Activated naive CD4-positive, alpha-beta T cell treated with anti-CD3 and anti-CD28 coated beads, Interleukin-2, amount 50 U/mL, for 72 hours (primary cell): ENCODE measurements at places on chromosomes 1 and 21.

GRCh38 chr1:230867101-230867902 lies 1.0 kb downstream of the C1orf198 start:
- DNase-seq: no peak

DNA sequence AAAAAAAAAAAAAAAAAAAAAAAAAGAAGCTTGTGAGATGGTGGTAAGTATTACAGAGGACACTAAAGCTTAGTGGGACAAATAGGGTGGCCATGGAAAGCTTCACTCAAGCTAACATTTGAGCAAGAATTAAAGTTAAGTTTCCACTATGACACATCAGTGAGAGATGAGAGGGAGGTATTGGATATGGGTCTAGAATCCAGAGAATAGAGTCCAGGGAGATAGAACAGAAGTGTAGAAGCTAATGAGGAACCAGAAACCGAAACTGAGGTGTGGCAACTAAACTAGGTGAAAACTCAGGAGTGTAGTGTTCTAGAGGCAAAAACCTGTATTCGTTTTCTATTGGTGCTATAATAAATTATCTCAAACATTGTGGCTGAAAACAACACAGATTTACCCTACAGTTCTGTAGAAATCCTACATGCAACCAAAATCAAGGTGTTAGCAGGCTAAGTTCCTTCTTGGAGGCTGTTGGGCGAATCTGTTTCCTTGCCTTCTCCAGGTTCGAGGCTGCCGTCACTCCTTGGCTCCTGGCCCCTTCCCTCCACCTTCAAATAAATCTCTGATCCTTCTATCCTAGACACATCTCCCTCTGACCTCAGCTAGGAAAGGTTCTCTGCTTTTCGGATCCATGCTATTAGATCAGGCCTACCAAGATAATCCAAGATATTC lies 36.2 kb downstream of the PTP4A2 start:
- no peak for DNase-seq

- DNase-seq: no peak
Observed at GRCh38 chr1:232443372-232443771, 186.6 kb downstream of the SIPA1L2 start.

DNA sequence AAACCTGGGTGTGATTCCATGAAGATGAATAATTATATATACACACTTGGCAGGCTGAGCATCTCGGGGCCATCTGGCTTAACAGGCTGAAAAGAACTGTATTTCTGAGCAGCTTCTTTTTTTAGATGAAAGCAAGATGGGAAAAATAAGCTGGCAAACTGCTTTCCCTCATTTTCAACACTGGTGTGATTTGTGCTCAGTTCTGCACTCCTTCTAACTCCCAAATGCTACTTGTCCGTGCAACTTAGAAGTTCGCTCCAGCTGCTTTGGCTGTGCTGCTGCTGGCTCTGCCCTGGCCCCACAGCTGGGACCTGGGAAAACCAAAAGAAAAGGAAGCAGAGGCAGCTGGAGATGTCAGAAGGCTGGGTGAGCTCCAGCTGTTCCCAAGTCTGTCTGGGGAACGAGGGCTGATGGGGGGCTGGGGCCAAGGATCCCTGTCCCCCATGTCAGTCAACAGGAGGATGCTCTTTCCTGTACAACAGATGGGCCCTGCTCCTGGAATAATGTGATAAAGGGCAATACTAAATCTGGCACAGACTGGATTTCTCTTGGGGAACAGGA lies 44.9 kb downstream of the PAFAH2 start:
- DNase-seq: no peak

GRCh38 chr1:235851939-235852338 lies 14.8 kb downstream of the LYST start:
- DNase-seq: no peak

DNA sequence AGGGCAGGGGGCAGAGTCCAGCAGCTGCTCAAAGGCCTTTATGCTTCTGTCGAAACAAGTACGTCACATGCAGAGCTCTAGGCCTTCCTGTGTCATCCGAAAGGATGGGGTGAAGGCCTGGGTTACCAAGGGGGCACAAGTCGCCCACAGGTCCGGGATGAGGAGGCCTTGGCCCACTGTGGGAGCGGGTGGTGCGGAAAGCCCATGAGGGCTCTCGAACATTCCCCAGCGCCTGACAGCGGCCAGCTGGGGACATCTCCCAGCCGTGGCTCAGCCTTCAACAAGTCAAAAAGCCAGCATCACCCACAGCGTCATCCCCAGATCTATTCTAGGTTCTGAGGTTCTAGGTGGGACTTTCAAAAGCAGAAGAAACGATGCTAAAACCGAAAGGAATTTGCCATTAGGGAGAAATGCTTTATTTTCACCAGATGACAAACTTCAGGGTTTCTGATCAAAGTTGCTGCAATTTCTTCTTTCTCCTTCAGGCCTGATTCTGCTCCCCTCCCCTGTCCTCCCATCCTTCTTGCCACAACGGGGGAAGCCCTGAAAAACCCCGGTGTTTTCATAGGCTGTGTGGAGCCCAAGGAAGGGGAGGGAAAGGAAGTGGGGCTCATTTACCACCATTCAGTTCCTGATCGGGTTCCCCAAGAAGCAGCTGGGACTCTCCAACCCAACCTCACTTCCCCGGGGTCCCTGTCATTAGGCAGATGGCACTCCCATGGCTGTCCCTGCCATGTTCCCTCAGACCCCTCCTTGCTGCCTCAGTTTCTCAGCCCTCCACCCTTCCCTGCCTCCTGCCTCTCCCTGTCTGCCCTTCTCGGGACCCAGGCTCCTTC lies 17.6 kb downstream of the GPR137B start:
- no peak for DNase-seq

GRCh38 chr1:52426371-52426770 lies 22.0 kb downstream of the PRPF38A start:
- no peak for DNase-seq

DNA sequence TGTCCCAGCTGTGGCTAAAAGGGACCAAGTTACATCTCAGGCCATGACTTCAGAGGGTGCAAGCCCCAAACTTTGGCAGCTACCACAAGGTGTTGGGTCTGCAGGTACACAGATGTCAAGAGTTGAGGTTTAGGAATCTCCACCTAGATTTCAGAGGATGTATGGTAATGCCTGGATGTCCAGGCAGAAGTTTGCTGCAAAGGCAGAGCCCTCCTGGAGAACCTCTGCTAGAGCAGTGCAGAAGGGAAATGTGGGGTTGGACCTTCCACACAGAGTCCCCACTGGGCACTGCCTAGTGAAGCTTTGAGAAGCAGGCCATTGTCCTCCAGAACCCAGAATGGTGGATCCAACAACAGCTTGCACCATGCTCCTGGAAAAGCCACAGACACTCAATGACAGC lies 10.1 kb upstream of the PHGDH start:
- no peak for DNase-seq

GRCh38 chr21:27690426-27690825 lies 723.5 kb upstream of the ADAMTS5 start:
- no peak for DNase-seq

DNA sequence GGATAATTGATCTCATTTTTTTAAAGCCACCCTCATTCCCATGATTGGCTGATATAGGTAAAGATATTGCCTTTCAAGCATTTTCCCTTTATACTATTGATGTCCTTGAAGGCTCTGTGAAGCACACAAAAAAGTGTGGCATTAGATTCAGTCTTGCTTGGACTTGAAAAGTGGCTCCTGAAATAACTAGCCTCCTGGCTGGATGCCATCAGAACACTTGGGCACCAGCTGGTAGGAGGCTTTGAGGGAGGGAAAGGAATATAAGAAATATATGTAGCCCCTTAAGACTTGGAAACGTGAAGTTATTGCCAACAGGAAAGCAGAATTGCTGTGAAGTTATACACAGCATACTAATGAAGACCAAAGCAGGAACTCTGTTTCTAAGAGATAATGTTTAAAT lies 14.1 kb downstream of the MTR start:
- no peak for DNase-seq

DNA sequence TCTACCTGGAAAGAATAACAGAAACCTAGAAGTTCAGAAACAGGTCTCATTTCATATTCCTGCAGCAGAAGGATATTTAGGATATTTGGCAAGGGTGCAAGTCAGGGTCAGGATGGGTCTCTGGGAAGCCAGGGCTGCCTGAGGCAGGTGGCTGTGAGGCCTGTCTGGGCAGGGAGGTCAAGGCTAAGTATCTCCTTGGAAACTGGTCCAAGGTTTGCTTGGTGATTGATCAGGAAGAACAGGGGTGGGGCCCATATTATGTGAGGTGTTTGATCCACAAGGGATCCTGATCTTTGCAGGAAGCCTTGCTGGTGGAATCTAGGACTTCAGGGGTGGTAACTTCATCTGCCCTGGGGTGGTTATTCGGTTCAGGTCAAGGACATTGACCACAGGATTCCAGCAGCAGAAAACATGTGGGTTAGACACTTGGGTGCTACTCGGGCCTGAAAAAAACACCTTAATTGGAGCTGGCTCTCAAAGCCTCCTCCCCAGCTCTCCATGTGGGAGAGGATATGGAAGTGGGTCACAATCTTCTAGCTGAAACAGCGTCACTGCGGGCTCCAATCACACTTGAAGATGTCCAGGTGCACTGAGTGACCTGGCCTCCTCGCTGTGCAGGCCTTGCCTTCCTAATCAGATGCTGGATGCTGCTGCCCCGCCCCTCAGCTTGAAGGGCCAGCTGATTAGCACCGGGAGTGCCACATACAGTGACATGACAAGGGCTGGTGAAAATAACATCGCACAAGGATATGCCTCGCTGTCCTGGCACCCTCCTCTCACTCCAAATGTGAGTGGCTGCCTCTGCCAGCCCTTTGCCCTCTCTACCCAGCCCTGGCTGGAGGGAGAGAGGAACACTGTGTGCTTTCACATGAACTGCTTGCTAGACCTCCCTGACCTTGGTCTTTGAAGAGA lies 8.7 kb downstream of the CTNNBIP1 start:
- no peak for DNase-seq

GRCh38 chr1:193131266-193131860 lies 9.5 kb downstream of the CDC73 start:
- DNase-seq: no peak

GRCh38 chr1:243735457-243735856 lies 114.6 kb downstream of the AKT3 start:
- no peak for DNase-seq

GRCh38 chr1:9538669-9539164 lies 548 bp upstream of the SLC25A33 start:
- no peak for DNase-seq

GRCh38 chr1:203609979-203610493 lies 16.6 kb upstream of the ATP2B4 start:
- no peak for DNase-seq

- DNase-seq: no peak
Observed at GRCh38 chr1:178870944-178871343, at the start of gene ANGPTL1. ANGPTL1 (minus strand) TSS chr1:178871077; CDS start chr1:178865776, 5,301 bp downstream.

DNA sequence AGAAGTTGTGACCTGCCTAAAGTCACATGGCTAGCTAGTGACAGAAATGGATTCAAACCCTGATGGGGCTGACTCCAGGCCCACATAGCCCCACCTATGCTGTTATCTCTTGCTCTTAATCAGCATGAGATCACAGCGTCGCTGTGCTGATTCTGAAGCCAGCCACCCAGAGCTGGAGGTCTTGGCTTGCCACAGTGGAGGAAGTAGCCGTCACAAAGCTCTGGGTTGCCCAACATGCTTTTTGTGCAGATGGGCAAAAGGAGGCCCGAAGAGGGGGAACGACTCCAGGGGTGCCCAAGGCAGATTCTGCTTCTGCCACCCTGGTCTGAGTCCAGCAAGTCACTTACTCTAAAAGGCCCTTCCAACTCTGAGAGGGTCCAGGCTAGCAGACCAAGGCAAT lies 14.7 kb upstream of the MFSD2A start:
- no peak for DNase-seq

GRCh38 chr1:247441606-247442005 lies 16.3 kb downstream of the OR2B11 start:
- DNase-seq: no peak

GRCh38 chr1:55259911-55260609 lies 44.9 kb upstream of the USP24 start:
- DNase-seq: no peak

DNA sequence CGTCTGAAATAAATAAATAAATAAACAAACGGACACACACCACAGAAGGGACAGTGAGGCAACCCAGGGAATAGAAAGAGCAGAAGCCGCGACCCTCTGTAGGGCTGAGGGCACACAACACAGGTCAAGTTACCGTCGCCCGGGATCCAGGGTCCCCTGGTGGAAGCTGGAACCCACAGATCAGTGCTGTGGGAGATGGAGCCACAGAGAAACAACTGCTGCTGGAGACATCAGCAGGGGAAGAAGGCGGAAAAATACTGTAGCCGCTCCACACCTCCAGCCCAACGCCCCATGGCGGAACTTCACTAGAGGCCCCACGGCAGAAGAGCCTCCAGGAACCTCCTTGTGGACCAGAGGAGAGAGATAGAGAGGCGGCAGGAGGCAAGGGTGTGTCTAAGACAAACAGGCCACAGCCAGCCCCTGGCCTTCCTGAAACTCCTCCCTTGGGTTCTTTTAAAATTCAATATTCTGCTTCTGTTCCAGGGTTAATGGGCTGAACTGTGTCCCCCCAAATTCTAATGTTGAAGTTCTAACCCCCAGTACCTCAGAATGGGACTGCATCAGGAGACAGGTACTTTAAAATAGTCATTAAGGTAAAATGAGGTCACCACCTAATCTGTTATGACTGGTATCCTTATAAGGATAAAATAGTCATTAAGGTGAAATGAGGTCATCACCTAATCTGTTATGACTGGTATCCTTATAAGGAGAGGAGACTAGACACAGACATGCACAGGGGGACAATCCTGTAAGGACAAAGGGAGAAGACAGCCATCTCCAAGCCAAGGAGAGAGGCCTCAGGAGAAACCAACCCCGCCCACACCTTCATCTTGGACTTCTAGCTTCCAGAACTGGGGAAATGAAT lies 7.7 kb upstream of the HLCS start:
- DNase-seq: no peak
